ENCODE measurements at places on chromosomes 7 and 10.

GRCh38 chr7:148044173-148044572 lies 546.4 kb upstream of the C7orf33 start:
- no peak for DNase-seq

DNA sequence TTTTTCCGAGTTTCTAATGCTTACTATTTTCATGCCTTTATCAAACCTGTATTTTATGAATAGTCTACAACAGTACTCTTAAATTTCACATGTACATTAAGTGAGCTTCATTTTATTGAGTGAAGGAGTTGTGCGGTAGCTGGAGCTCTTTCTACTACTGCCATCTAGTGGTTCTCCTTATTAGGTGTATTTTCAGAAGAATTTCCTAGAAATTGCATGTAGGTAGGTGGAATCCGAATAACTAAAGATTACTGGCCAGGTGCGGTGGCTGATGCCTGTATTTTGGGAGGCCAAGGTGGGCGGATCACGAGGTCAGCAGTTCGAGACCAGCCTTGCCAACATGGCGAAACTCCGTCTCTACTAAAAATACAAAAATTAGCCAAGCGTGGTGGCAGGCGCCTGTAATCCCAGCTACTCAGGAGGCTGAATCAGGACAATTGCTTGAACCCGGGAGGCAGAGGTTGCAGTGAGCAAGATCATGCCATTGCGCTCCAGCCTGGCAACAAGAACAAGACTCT lies 38.3 kb downstream of the LRRC72 start:
- peak; percentile 86 for DNase-seq

- peak; percentile 53 for DNase-seq
These were observed 31.7 kb downstream of the PAPOLB start for GRCh38 chr7:4830176-4830575.

GRCh38 chr10:47247148-47248059 lies 52.6 kb upstream of the GDF10 start:
- DNase-seq, result no peak
